ENCODE measurements at places on chromosomes 11 and 22. TPM values are rescaled to one million over a fixed set of nuclear protein-coding genes. Genes with fewer than 3 reads are reported as not detected.

Gene BIK
- polyA plus RNA-seq, result not detected

Gene C1QTNF5
- 13.6 TPM for polyA plus RNA-seq

GRCh38 chr11:78418584-78419211, 1.1 kb upstream of the GAB2 start:
- no peak for DNase-seq
- peak overlapping the region; percentile 62 for H3K4me3 ChIP-seq
- H3K27me3 ChIP-seq, result no peaks in the 10 kb centered on the region
- H3K27ac ChIP-seq, result peak overlapping the region; percentile 80

DNA sequence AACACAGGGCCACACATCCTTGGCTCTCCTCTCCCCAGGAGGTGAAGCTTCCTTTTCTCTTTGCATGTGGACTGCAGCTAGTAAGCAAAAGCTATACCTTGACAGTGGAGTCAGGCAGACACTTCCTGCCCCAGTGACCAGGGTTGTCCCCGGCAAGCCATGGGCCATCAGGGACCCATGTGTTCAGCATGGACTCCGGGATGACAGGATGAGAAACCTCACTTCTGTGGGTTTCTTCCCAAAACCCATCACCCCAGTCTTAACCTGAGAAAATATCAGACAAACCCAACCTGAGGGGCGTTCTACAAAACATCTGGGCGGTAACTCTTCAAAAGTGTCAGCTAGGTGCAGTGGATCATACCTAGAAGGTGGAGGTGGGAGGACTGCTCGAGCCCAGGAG, 40.2 kb downstream of the GNB1L start:
- H3K4me3 ChIP-seq, result no peak overlapping the region
- H3K27ac ChIP-seq, result no peak overlapping the region
- no peaks in the 10 kb centered on the region for H3K4me1 ChIP-seq
- H3K27me3 ChIP-seq, result no peaks in the 10 kb centered on the region

DNA sequence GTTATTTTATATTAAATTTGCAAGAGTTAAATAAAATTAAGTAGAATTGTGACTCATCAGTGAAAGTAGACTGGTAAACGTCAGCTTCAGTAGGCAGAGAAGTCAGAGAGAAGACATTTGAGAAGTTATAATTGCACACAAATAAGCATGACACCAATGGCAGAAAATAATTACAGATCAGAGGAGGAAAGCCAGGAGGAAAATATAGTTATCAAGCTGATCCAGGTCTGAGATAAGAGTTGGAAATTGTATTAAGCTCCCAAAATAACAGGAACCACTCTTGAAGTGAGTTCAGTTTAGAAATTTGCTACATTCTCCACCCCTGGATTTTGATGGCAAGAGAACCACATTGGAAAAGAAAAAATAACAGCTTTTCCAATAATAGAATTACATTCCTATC, 533.8 kb upstream of the CHORDC1 start:
- H3K27ac ChIP-seq, result no peak overlapping the region
- no peaks in the 10 kb centered on the region for H3K4me1 ChIP-seq
- H3K4me3 ChIP-seq, result no peak overlapping the region
- DNase-seq, result no peak

GRCh38 chr11:89355646-89356045, 135.5 kb downstream of the NOX4 start:
- no peaks in the 10 kb centered on the region for H3K36me3 ChIP-seq
- H3K27ac ChIP-seq, result no peak overlapping the region
- no peaks in the 10 kb centered on the region for H3K4me1 ChIP-seq
- H3K27me3 ChIP-seq, result no peaks in the 10 kb centered on the region
- DNase-seq, result no peak

Gene PRAME
- polyA plus RNA-seq, result 0.16 TPM

All from fibroblast of lung (primary cell).